ENCODE measurements at places on chromosomes 2 and 18.

- peak; percentile 72 for DNase-seq
These were observed 14.2 kb downstream of the SCN9A start for GRCh38 chr2:166361351-166362153.

DNA sequence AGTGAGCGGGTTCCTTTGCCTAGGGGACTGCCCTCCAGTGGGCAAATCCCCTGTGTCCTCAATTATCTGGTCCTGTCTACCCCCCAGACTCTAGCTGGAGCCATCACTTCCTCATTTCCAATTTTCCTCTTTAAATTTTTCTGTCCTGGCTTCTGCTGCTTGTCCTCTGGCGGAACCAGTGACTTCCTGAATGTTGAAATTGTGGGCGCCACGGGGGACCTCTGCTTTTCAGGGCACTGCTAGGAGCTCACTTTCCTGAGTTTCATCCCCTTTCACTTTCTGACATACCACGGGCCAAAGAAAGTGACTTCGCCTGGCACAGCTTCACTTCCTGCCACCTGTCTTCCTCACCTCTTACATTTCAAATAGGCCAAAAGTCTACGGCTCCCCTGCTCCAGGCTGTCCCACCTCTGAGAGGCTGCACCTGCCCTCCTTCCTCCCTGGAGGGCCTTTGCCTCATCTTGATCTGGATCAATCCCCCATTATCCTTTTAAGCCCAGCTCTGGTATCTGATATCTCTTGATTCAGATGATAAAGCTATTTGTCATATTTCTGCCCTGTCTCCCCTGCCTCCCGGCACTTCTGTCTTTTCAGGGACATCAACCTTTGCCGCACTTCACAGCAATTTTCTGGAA, 1.4 kb upstream of the MARCO start:
- DNase-seq = no peak

- no peak for DNase-seq
These were observed 146.2 kb upstream of the ITGA4 start for GRCh38 chr2:181310967-181311366.

- no peak for DNase-seq
These were observed 98.2 kb upstream of the CTDP1 start for GRCh38 chr18:79581406-79581805.

- DNase-seq = no peak
These were observed 746.0 kb upstream of the TMEFF2 start for GRCh38 chr2:192940767-192941166.

GRCh38 chr2:221448844-221449390, 123.2 kb downstream of the EPHA4 start:
- no peak for DNase-seq

Data from adipocyte (in vitro differentiated cells).